ENCODE measurements at places on chromosomes 5 and 9. TPM values are rescaled to one million over a fixed set of nuclear protein-coding genes. Genes with fewer than 3 reads are reported as not detected.

CDH6 gene
- total RNA-seq, result 7.4 TPM

C9 gene
- not detected for total RNA-seq

ARHGEF39 gene
- 3.9 TPM for total RNA-seq

FAM174A gene
- 22.3 TPM for total RNA-seq

SPATA6L gene
- 1.2 TPM for total RNA-seq

GRHPR gene
- total RNA-seq, result 133 TPM

DTWD2 gene
- total RNA-seq, result 7.7 TPM

CNTNAP3B gene
- total RNA-seq, result 6.4 TPM

SHLD3 gene
- 5.3 TPM for total RNA-seq

PTGDS gene
- 27.6 TPM for total RNA-seq

SPINK7 gene
- not detected for total RNA-seq

GZMA gene
- not detected for total RNA-seq

SUSD3 gene
- total RNA-seq, result 0.09 TPM

F2RL2 gene
- total RNA-seq, result 18.6 TPM

IFNA21 gene
- total RNA-seq, result not detected

MEF2C gene
- 38.6 TPM for total RNA-seq

PCDHA1 gene
- 0.09 TPM for total RNA-seq

SLC25A48 gene
- total RNA-seq, result not detected

LCP2 gene
- not detected for total RNA-seq

GDNF gene
- total RNA-seq, result 0.54 TPM

PCDHGA6 gene
- total RNA-seq, result 7.4 TPM

PCDHGB3 gene
- total RNA-seq, result 9.6 TPM

CTSV gene
- 0.18 TPM for total RNA-seq

PRUNE2 gene
- 122 TPM for total RNA-seq

Data from fibroblast of the aortic adventitia (primary cell).